ENCODE measurements at places on chromosomes 2 and 18. TPM values are rescaled to one million over a fixed set of nuclear protein-coding genes. Genes with fewer than 3 reads are reported as not detected.

The ANKRD30B gene
- not detected for polyA plus RNA-seq

The TNP1 gene
- polyA plus RNA-seq, result not detected

The FBLN7 gene
- polyA plus RNA-seq, result 0.18 TPM

The LRPPRC gene
- polyA plus RNA-seq, result 47.3 TPM

DNA sequence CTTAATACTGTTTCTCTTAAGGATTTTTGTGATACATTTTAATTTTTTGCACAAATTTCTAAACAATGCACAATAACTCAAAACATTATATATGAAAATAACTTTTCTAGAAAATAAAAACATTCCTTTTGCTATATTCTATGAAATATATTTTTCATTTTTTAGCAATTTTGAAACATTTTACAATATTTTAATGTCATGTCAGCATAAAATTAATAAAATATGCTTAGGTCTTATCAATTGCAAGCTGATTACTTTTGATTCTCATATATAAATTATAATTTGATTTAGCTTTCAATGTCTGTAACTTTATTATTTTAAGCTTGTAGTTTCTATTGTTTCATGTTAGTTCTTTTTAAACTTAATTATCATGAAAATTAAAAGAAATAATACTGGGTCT, 898.7 kb downstream of the TMEM182 start:
- DNase-seq, result no peak

DNA sequence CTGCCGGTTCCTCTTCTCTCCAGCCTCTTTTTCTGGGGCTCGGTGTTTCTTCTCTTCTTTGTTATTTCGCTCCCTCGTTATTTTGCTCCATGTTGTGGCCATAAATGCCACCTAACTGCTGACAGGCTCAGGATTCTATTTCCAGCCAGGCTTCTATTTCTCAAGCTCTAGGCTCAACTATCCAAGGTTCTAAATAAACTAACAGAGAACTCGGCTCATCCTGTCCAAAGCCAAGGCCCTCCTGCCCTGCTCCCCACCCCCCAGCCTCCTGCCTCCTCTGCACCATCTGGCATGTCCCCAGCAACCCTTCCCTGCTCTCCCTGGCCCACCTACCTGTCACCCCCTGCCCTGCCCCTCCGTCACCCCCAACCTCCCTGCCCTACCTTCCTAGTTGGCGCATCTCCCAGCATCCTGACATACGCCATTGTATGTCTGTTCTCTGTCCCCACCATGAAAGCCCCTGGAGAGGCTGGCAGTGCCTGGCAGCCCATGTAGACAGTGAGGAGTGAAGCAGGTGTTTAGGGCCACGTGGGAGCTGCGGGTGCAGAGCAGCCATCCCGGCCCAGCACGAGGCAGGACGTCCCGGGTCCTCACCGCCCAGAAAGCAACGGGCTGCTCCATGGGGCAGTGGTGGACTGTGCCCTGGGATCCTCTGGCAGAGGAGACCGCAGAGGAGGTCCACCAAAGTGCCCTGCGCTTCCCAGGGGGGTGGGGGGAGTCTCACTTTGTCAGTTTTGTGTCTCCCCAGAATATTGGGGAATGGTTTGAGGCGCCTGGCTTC, 186.9 kb downstream of the TWIST2 start:
- DNase-seq, result no peak

- no peak for DNase-seq
These were observed 33.6 kb downstream of the CRACDL start for GRCh38 chr2:98902209-98903063.

DNA sequence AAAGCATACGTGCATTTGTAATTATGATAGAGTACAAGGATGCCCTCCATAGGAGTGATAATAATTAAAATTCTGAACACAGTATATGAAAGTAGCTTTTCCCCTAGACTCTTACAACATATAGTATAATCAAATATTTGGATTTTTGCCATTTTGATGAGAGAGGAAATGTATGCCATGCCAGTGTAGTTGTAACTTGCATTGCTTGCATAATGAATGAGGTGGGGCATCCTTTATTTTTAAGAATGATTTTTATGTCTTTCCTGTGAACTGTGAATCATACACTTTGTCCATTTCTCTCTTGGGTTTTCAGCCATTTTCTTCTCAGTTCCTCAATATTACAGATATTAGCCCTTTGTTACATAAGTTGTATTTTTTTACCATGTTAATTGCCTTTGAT, 197.5 kb downstream of the SCG2 start:
- DNase-seq, result no peak

GRCh38 chr2:39123436-39123999, 2.7 kb upstream of the SOS1 start:
- DNase-seq, result no peak

- no peak for DNase-seq
These were observed 993.9 kb upstream of the POU3F3 start for GRCh38 chr2:103860016-103860415.

GRCh38 chr2:147913701-147914480, 69.1 kb downstream of the ACVR2A start:
- DNase-seq, result no peak

DNA sequence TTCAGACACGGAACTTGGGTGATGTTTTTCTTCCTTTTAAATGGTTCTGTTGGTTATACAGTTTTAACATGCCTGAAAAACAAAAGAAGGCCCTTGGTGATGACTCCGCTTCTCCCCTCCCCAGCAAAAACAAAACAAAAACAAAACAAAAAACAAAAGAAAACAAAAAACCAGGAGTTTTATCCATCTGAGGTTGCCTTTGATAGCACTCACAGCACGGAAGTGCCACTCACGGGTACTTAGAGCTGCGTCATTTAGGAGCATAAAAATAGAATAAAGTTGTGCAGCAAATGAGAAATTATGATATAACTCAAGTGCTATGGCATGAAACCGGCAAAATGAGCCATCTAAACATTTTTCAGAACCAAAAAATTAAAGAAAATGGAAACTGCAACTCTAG, 57.7 kb downstream of the ZEB2 start:
- no peak for DNase-seq

- no peak for DNase-seq
These were observed 190.4 kb upstream of the CCDC150 start for GRCh38 chr2:196449083-196449482.

All from psoas muscle (tissue), 8 donors.